ENCODE measurements at places on chromosomes 2 and 18.

GRCh38 chr2:18835787-18836186 lies 246.4 kb upstream of the NT5C1B start:
- DNase-seq: no peak

DNA sequence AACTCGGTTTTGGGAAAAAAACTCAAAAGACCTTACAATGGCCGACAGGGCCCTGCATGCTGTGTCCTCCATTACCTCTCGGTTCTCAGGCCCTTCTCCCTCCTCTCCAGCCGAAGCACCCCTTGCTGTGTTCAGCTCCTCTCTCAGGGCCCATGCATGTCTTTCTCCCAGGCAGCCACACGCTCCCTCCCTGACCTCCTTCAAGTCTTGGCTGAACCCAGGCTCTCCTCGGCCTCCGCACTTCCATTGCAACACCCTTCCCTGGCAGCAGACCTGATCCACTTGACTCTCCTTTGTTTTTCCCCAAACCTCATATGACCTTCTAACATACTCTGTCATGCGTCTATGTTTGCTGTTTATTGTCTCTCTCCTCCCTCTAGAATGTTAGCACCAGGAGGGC lies 114.0 kb downstream of the CYP26B1 start:
- no peak for DNase-seq

DNA sequence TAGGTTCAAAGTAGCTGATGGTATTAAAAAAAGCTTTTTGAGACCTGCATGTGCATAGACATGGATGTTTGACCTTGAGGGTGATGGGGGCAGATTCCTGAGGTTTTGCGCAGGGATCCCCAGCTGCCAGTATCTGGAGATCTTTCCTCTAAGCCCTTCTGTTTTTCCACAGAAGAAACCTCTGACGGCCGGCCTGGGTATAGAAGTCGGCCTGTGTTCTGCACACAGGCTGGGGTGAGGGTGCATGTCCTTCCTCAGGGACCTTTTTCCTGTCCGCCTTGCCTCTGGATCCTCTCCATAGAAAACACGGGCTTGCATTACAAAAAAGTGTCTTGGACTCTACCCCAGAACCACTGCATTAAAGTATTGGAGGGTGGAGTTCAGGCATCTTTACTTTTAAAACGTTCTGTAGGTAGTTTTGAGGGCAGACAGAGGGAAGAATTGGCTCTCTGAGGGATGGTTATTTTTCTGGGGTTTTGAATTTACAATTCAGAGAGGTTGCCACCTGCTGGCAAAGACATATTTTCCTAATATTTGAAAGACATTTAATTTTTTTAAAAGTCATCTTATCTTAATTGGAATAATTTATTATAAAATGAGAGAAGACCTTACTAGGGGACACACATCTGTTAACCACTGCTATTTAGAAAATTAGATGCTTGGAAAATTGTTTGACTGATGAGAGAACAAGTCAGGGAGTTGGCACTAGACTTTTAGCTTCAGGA lies 350.6 kb downstream of the DCDC2C start:
- DNase-seq: peak; percentile 5

GRCh38 chr18:13070460-13070859 lies 79.3 kb downstream of the CEP192 start:
- no peak for DNase-seq

- DNase-seq: no peak
These were observed 24.4 kb upstream of the DTNB start for GRCh38 chr2:25697559-25698341.

DNA sequence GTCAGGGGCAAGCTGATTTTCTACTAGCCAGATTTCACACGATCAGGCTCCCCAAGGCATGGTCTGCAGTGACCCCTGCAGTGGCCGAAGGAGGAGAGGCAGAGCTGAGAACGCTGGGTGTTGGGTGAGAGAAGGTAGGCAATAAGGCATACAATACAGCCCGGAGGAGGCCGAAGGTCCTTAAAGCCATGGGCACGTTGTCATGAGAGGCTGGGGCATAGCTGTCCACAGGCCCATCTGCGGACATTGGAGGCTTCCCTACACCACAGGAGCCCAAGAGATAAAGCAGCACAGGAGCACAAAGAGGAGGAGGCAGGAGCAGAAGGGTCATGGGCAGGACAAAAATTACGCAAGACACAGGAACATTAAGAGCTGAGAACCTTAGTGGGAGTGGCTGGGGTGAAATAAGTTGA lies 16.7 kb upstream of the BZW1 start:
- no peak for DNase-seq

DNA sequence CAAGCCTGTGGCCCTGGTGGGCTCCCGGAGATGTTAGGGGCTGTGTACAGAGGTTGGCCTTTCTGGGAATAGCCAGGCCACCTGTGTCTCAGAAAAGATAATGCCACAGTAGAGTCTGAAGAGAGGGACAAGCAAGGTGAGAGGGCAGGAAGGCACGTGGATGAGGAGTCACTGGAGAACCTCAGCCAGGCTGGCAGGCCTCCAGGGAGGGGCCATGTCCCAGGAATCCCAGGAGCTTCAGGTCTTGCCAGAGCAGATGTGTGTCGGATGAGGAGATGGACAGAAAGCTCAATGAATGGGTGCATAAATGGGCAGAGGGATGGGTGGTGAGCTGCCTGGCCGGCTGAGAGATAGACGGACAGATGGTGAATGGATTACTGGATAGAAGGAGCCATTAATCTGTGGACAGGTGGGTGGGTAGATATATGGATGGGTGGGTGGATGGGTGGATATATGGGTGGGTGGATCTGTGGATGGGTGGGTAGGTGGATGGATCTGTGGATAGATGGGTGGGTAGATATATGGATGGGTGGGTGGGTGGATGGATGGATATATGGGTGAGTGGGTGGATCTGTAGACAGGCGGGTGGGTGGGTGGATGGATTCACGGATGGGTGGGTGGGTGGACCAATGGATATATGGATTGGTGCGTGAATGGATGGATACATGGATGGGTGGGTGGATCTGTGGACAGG lies 7.9 kb upstream of the OTOF start:
- no peak for DNase-seq

- peak; percentile 71 for DNase-seq
These were observed 111.1 kb downstream of the PXDN start for GRCh38 chr2:1633092-1633671.

GRCh38 chr2:128774320-128775216 lies 455.9 kb upstream of the HS6ST1 start:
- no peak for DNase-seq

- DNase-seq: peak; percentile 2
These were observed 97.6 kb upstream of the SLC39A10 start for GRCh38 chr2:195559431-195559914.

GRCh38 chr2:183740241-183740640 lies 616.0 kb downstream of the NUP35 start:
- DNase-seq: no peak

GRCh38 chr2:224350703-224351102 lies 51.2 kb downstream of the FAM124B start:
- no peak for DNase-seq

DNA sequence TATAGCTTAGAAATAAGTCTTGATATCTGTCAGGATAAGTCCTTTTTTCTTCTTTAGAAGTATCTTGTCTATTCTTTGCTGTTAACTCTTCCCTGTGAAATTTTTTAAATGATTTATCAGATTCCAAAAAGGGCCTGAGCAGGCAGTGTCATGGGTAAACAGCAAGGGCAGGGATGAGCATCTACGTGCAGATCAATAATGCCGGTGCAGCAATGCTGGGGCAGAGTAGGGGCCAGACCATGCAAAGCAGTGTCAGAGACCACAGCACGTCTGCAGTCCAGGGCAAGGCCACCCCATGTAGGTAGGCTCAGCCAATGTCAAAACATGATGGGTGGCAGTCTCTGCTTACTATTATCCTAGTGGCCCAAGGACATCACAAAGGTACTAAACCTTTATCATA lies 182.2 kb downstream of the TMEM247 start:
- DNase-seq: no peak

DNA sequence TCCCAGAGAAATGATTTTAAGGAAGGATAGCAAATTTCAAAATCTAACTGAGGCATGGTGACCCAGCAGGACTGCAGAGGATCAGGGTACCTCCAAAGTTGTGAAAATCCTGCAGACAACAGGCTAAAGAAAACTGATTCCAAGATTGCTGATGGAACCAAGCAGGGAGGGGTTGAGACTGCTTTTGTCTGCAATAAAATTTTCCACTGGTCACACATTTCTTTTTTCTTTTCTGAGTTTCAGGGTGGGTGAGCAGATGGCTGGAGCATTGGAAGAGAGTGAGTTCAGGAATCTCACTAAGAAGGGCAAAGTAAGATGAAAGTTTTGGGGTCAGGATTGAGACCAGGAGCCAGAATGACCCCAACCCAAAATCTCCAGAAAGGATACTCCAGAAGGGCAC lies 321.0 kb downstream of the TNS1 start:
- no peak for DNase-seq

- no peak for DNase-seq
These were observed 136.0 kb downstream of the EML6 start for GRCh38 chr2:54859416-54859815.

- DNase-seq: no peak
These were observed 15.8 kb downstream of the KYNU start for GRCh38 chr2:142893241-142893640.

GRCh38 chr2:205245652-205246051 lies 436.6 kb upstream of the NRP2 start:
- DNase-seq: no peak

- DNase-seq: no peak
These were observed 9.7 kb upstream of the SNED1 start for GRCh38 chr2:240988571-240989271.

DNA sequence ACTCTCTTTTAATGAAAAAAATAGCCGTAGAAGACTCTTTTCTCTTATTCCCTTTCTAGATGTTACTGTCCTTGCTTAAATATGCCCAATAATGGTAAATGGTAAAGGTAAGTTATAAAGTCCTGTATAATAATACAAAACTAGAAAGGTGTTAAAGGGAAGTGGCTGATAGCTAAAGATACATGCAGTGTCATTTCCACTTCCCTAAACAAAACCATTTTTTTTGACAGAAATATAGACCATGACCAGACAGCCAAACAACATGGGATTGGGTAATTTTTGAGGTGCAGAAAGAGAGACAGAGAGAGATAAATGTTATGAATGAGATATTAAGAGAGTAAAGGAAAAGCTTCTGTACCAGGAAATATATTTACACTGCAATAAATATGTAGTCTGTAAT lies 731.7 kb upstream of the REG3G start:
- no peak for DNase-seq

DNA sequence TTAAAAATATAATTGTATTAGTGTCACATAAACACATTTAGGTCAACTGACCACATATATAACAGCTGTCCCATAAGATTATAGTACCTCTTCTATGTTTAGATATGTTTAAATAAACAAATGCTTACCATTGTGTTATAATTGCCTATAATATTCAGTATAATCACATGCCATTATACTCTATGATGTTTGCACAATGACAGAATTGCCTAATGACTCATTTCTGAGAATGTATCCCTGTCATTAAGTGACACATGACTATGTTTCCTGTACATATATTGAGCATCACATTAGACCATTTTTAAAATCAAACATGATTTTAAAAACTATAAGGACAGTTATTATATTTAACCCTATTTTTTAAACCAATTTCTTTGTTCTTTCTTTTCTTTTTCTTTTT lies 89.8 kb downstream of the HS6ST1 start:
- no peak for DNase-seq

DNA sequence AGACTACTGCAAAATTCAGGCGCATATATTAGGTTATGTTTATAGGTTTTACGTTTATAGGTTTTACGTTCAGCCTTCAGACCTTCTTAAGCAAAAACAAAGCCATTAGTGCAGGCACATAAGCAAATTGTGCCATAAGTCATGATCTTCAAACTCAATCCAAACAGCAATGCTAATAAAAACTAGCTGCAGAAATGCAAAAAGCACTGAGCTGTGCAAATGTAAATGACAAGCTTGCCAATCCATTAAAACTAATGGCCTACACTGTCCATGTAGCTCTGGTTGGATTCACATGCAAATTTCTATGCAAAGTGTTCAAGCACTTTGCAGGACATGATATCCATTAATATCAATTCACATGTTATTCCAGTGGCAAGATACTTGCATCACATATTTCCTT lies 50.9 kb downstream of the LRPPRC start:
- no peak for DNase-seq

- no peak for DNase-seq
These were observed 202.8 kb upstream of the TWIST2 start for GRCh38 chr2:238645095-238645494.

- DNase-seq: no peak
These were observed 1.8 kb downstream of the DSC3 start for GRCh38 chr18:31040686-31041270.

- DNase-seq: no peak
These were observed 115.4 kb upstream of the ZNF521 start for GRCh38 chr18:25467226-25467987.

- no peak for DNase-seq
These were observed 52.1 kb upstream of the ITGA6 start for GRCh38 chr2:172375251-172375650.

DNA sequence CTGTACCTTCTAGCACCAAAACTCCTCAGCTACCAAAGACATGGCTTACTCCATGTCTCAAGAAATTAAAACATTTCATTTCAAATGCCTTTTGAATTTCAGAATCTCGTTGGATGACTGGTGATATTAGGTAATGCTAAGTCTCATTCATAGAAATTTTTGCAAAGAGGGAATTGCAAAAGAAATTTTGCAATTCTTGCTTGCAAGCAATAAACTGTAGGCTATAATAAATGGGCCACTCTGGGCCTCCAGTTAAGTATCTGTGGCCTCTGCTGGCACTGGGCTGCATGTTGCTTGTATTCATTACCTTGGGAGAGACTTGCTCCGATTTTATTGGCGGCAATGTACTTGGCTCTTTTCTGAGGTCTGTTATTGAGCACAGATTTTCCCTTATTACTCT lies 2.8 kb upstream of the LCLAT1 start:
- DNase-seq: no peak

- no peak for DNase-seq
These were observed 111.5 kb downstream of the MCFD2 start for GRCh38 chr2:46803911-46804670.

DNA sequence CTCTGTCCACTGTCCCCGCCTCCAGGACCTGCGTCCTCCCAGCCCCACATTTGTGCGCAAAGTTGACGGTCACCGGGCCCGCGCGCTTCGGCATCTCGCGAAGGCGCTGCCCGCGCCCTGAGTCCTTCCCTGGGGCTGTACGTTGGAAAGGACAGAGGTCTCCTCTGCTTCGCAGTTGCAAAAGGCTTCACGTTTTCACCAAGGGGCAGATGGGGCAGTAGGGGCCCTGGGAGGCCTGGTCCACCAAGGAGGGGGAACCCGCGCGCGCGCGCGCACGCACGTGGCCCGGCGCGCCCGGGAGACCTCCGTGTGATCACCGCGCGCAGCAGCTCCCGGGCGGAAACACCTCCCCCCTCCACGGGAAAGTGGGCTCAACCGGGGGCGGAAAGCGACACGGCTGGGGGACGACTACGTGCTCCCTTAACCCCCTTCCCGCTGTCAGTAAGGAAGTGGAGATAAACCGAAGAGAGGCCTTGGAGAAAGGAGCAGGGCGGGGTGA lies 21.9 kb downstream of the TEX44 start:
- DNase-seq: no peak

- DNase-seq: no peak
These were observed 162.6 kb upstream of the SIX3 start for GRCh38 chr2:44778671-44779476.

- DNase-seq: no peak
These were observed 414.4 kb downstream of the MTX2 start for GRCh38 chr2:176683618-176684111.

Measured in T47D (cell line).